Uterus (tissue), 4 donors: ENCODE measurements at places on chromosomes 12 and 14.

DNA sequence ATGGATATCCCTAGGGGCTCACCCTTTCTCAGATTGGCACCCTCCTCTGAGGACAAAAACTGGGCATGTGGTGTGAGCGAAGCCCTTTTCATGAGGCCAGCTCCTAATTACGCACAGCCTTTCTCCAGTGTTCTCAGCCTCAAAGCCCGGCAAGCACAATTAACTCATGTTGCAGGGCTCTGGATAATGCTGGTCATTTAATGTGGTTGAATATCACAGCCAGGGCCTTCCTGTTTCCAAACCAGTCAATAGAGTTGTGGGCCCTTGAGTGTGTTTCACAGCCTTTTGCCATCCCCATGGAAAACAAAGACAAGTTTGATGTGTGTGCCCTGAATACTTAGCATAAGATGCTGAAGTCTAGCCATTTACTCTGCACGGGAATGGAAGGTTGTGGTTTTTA lies 114.2 kb upstream of the ARHGAP5 start:
- no peaks in the 10 kb centered on the region for H3K36me3 ChIP-seq
- peaks cover under 1% of the 10 kb centered on the region for H3K4me1 ChIP-seq
- H3K27ac ChIP-seq: no peak overlapping the region
- H3K4me3 ChIP-seq: no peak overlapping the region

GRCh38 chr14:75303381-75303789 lies 24.8 kb downstream of the FOS start:
- H3K27me3 ChIP-seq: no peaks in the 10 kb centered on the region
- H3K4me3 ChIP-seq: no peak overlapping the region
- H3K27ac ChIP-seq: no peak overlapping the region

DNA sequence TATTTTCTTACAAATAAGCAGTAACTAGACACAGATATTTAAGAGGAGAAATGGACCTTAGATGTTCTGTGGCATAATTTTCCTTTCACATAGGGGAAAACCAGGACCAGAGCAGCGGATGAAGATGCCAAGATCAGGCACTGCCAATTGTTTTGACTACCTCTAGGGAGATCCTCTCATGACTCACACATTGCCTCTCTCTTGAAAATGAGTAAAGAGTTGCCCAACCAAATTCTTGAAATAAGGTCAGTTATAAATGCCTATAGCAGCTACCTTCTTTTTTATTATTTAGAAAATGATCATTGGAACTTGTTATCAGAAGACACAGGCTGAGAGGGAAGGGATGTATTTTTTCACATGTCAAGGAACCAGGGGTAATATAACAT lies 263.4 kb upstream of the PLEKHG7 start:
- H3K27me3 ChIP-seq: no peaks in the 10 kb centered on the region
- no peaks in the 10 kb centered on the region for H3K36me3 ChIP-seq
- peak overlapping the region; percentile 54 for H3K27ac ChIP-seq
- peak; percentile 77 for DNase-seq
- no peaks in the 10 kb centered on the region for H3K4me1 ChIP-seq

- H3K4me3 ChIP-seq: no peak overlapping the region
- no peak overlapping the region for H3K27ac ChIP-seq
- no peaks in the 10 kb centered on the region for H3K36me3 ChIP-seq
- no peaks in the 10 kb centered on the region for H3K27me3 ChIP-seq
- DNase-seq: no peak
Observed at GRCh38 chr12:71472441-71472911, 32.9 kb downstream of the LGR5 start.

- no peak overlapping the region for H3K27ac ChIP-seq
- no peaks in the 10 kb centered on the region for H3K4me1 ChIP-seq
- no peak for DNase-seq
- H3K27me3 ChIP-seq: no peaks in the 10 kb centered on the region
- H3K36me3 ChIP-seq: no peaks in the 10 kb centered on the region
- no peak overlapping the region for H3K4me3 ChIP-seq
Observed at GRCh38 chr14:99716091-99716849, 32.2 kb downstream of the CYP46A1 start.

DNA sequence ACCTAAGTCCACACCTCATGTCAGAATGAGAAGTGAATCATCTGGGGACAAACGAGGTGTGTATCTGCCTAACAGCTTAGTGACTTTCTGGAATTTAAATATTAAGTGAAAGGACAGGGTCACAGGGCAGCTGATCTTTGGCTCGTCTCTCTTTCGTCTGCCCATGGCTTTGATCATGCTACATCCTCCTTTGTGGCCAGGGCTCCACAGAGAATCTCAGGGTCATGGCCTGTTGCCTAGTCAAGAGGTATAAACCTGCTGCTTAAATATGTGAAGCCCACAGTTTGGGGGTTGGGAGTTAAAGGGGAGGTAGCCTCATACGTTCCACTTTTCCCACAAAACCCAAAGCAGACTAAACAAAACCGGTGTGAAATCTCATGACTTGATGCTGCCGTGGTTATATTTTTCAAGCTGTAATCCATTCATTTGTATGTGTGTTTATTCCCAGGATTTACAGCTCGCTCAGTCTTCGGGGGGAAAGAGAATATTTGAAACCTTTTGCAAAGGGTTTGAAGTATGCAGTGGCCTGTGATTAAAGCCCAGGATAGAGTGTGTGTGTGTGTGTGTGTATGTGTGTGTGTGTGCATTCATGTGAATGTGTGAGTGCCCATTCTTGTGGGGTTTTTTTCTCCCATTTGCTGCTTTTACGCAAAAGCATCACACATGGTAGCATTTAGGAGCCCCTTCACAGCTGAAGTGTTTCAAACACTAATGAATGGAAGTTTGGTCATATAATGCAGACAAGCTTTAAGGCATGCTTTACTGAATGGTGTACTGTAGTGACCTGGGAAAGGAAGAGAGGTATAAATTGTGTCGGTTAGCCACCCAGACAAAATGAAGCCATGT lies 137.1 kb downstream of the HMGA2 start:
- H3K27me3 ChIP-seq: no peaks in the 10 kb centered on the region
- no peaks in the 10 kb centered on the region for H3K36me3 ChIP-seq
- H3K4me1 ChIP-seq: no peaks in the 10 kb centered on the region
- no peak overlapping the region for H3K27ac ChIP-seq

GRCh38 chr12:120290609-120291305 lies 946 bp downstream of the RNU4-2 start:
- DNase-seq: peak; percentile 34
- H3K36me3 ChIP-seq: no peaks in the 10 kb centered on the region
- H3K4me1 ChIP-seq: no peaks in the 10 kb centered on the region
- H3K4me3 ChIP-seq: peak overlapping the region; percentile 19

GRCh38 chr14:20855652-20856291 lies 35.4 kb upstream of the RNASE3 start:
- no peaks in the 10 kb centered on the region for H3K27me3 ChIP-seq
- DNase-seq: peak; percentile 27
- no peak overlapping the region for H3K27ac ChIP-seq
- H3K4me1 ChIP-seq: no peaks in the 10 kb centered on the region

DNA sequence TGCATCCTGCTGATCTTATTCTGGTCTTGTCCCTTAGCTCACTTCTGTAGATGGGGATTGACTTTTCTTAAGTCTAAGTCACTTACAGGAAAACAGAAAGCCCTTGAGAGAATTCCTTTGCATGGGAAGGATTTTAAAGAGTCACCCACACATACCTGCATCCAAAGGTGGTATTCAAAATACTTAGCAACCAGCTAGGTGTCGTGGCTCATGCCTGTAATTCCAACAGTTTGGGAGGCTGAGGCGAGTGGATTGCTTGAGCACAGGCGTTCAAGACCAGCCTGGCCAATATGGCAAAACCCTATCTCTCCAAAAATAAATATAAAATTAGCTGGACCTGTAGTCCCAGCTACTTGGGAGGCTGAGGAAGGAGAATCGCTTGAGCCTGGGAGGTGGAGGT lies 14.2 kb downstream of the FGF6 start:
- H3K4me3 ChIP-seq: no peak overlapping the region
- H3K36me3 ChIP-seq: no peaks in the 10 kb centered on the region
- no peaks in the 10 kb centered on the region for H3K27me3 ChIP-seq
- no peak overlapping the region for H3K27ac ChIP-seq

GRCh38 chr12:108327621-108328344 lies 11.3 kb downstream of the CMKLR1 start:
- DNase-seq: no peak
- no peaks in the 10 kb centered on the region for H3K27me3 ChIP-seq
- H3K36me3 ChIP-seq: no peaks in the 10 kb centered on the region
- peak overlapping the region; percentile 53 for H3K27ac ChIP-seq
- H3K4me3 ChIP-seq: no peak overlapping the region

- no peak overlapping the region for H3K4me3 ChIP-seq
- DNase-seq: no peak
- no peaks in the 10 kb centered on the region for H3K27me3 ChIP-seq
- no peak overlapping the region for H3K27ac ChIP-seq
Observed at GRCh38 chr14:25945746-25946145, 652.1 kb downstream of the NOVA1 start.

- no peak for DNase-seq
- no peak overlapping the region for H3K4me3 ChIP-seq
- H3K27me3 ChIP-seq: no peaks in the 10 kb centered on the region
- H3K36me3 ChIP-seq: no peaks in the 10 kb centered on the region
- H3K4me1 ChIP-seq: no peaks in the 10 kb centered on the region
Observed at GRCh38 chr12:58860788-58861240, 59.5 kb downstream of the LRIG3 start.

- no peak overlapping the region for H3K4me3 ChIP-seq
- H3K4me1 ChIP-seq: no peaks in the 10 kb centered on the region
- no peak overlapping the region for H3K27ac ChIP-seq
- H3K36me3 ChIP-seq: no peaks in the 10 kb centered on the region
- no peaks in the 10 kb centered on the region for H3K27me3 ChIP-seq
Observed at GRCh38 chr14:70917633-70918032, 10.4 kb downstream of the PCNX1 start.

DNA sequence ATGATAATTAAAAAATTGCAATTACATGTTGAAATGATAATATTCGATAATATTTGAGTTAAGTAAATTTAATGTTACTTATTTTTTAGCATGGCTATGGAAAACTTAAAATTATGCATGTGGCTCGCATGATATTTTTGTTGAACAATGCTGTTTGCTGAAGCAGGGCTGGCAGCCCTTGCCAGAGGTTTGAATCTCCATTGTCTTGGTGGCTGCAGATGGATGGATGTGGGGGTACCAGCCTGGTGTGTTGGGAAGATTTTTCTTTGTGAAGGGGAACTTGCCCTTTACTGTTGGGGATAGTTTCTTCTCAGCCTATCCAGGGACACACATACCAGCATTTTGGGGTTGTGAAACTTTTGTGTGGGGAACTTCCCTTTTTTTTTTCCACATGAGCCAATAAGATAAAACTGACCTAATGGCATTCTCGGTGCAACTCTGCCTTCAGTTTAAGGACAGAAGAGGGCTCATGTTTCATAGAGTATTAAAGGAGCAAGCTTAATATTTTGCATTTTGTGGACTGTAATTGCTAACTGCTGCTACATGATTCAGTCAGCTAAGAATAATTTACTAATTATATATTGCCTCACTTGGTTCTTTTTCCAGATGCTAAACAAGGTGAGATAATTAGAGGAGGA lies 8.8 kb downstream of the RASSF3 start:
- DNase-seq: no peak
- H3K36me3 ChIP-seq: no peaks in the 10 kb centered on the region
- no peaks in the 10 kb centered on the region for H3K27me3 ChIP-seq
- no peak overlapping the region for H3K4me3 ChIP-seq

DNA sequence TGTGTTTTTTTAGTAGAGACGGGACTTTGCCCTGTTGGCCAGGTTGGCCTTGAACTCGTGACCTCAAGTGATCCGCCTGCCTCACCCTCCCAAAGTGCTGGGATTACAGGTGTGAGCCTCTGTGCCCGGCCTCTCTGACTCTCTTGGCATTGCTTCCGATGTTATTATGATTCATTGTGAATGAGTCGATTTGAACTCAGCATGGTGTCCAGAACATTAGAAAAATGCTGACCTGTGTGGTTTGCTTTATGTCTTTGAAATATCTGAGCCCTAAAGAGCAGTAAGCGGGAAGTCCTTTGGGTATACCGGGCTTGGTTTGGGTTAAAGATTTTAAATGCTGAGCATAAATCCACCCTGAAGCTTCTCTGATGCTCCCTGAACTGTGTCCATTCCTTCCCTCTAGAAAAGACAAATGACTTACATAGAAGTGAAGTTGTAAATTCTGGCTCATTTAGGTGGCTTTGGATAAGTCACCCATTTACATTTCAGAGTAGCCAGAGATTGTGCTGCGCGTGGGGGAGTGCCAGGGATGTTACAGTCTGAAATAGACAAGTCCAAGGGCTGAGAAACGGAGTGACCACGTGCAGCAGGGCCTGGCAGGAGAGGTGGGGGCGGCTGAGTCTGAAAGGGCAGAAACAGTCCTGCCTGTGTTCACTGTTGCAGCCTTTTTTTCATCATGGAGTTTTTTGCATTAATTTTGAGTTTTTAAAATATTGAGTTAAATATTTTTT lies 39.6 kb downstream of the SLC15A4 start:
- H3K4me1 ChIP-seq: no peaks in the 10 kb centered on the region
- H3K27me3 ChIP-seq: no peaks in the 10 kb centered on the region
- peak; percentile 49 for DNase-seq
- no peak overlapping the region for H3K27ac ChIP-seq
- H3K4me3 ChIP-seq: no peak overlapping the region

GRCh38 chr14:103528146-103528586 lies 830 bp upstream of the TRMT61A start:
- H3K36me3 ChIP-seq: no peaks in the 10 kb centered on the region
- no peak for DNase-seq
- no peaks in the 10 kb centered on the region for H3K27me3 ChIP-seq
- H3K27ac ChIP-seq: peak overlapping the region; percentile 96
- no peaks in the 10 kb centered on the region for H3K4me1 ChIP-seq

- no peaks in the 10 kb centered on the region for H3K4me1 ChIP-seq
- H3K4me3 ChIP-seq: no peak overlapping the region
- H3K36me3 ChIP-seq: no peaks in the 10 kb centered on the region
- no peak overlapping the region for H3K27ac ChIP-seq
Observed at GRCh38 chr12:102800565-102800964, 116.5 kb downstream of the PAH start.

DNA sequence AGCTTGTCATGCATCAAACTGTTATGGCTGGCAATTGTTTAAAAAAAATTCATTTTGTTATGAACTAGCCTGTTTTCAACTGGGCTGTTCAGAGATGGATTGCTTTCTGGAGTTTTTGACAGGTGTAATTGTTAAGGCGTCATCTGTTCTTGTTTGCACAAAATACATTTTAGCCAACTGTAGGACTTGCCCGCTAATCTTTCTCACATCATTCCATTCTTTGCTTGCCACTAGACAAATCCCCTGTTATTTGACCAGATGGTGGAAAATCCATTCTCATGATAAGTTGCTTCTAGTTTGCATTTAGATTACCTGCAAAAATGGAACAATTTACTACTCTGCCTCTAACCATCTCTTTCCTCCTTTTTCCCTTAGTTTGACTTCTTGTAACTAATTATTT lies 114.3 kb downstream of the NPAS3 start:
- H3K27me3 ChIP-seq: no peaks in the 10 kb centered on the region
- no peak overlapping the region for H3K27ac ChIP-seq
- H3K4me3 ChIP-seq: no peak overlapping the region
- no peaks in the 10 kb centered on the region for H3K36me3 ChIP-seq
- DNase-seq: no peak

- no peak for DNase-seq
- H3K4me3 ChIP-seq: no peak overlapping the region
- H3K4me1 ChIP-seq: peaks cover 10% of the 10 kb centered on the region
- H3K36me3 ChIP-seq: no peaks in the 10 kb centered on the region
Observed at GRCh38 chr12:104172570-104172947, 34.5 kb upstream of the NFYB start.

GRCh38 chr12:27733052-27733656 lies 22.5 kb downstream of the MRPS35 start:
- no peak overlapping the region for H3K4me3 ChIP-seq
- no peak overlapping the region for H3K27ac ChIP-seq
- H3K36me3 ChIP-seq: no peaks in the 10 kb centered on the region
- no peaks in the 10 kb centered on the region for H3K27me3 ChIP-seq
- H3K4me1 ChIP-seq: no peaks in the 10 kb centered on the region
